Activated CD8-positive, alpha-beta memory T cell treated with anti-CD3 and anti-CD28 coated beads, Interleukin-2, amount 10 ng/mL, durations not matched to agents 7 days and 5 days (primary cell): ENCODE measurements at places on chromosomes 16 and 17. TPM values are rescaled to one million over a fixed set of nuclear protein-coding genes. Genes with fewer than 3 reads are reported as not detected.
A peak's percentile ranks its signal among the peaks of the same experiment; 100 is the strongest.

Gene SLC25A19
- total RNA-seq, result 66.4 TPM

Gene ABCC3
- not detected for total RNA-seq

Gene C1QTNF8
- total RNA-seq, result not detected

Gene C16orf54
- 39.7 TPM for total RNA-seq

Gene GRN
- total RNA-seq, result 69.2 TPM

Gene OR4D1
- total RNA-seq, result 0.29 TPM

Gene ATP2A1
- 3.4 TPM for total RNA-seq

Gene MT1E
- total RNA-seq, result 54.1 TPM

Gene AATK
- 0.26 TPM for total RNA-seq

Gene TMIGD1
- not detected for total RNA-seq

- H3K36me3 ChIP-seq, result no peaks in the 10 kb centered on the region
- no peak overlapping the region for H3K4me3 ChIP-seq
- no peak for DNase-seq
- H3K27me3 ChIP-seq, result no peaks in the 10 kb centered on the region
- peaks cover 72% of the 10 kb centered on the region for H3K4me1 ChIP-seq
Observed at GRCh38 chr17:27539152-27539551, 82.9 kb downstream of the KSR1 start.

GRCh38 chr17:37103231-37103630, 154.5 kb downstream of the AATF start:
- H3K4me3 ChIP-seq, result no peak overlapping the region
- no peak overlapping the region for H3K27ac ChIP-seq
- peaks cover 4% of the 10 kb centered on the region for H3K36me3 ChIP-seq
- no peaks in the 10 kb centered on the region for H3K27me3 ChIP-seq
- DNase-seq, result no peak
- no peaks in the 10 kb centered on the region for H3K4me1 ChIP-seq

DNA sequence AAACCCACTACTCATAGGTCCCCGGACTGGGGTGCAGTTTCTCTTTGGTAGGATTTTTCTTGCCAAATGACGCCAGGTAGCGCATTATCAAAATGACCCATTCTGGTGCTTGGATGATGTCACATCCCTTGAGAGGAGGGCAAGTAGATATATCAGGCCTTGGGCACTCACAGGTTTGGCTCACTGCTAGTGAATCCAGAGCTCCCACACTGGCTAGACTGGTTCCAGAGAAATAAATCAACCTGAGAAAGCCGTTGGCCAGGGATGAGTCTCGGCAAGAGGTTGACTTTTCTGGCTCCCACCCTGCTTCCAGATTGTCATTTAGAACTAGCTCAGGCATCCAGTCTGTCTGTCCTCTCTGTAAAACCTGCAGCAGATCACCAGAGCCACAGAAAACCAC, 188.4 kb upstream of the MAF start:
- H3K4me1 ChIP-seq, result no peaks in the 10 kb centered on the region
- peaks cover 11% of the 10 kb centered on the region for H3K27me3 ChIP-seq
- DNase-seq, result no peak
- no peak overlapping the region for H3K4me3 ChIP-seq
- no peak overlapping the region for H3K27ac ChIP-seq

DNA sequence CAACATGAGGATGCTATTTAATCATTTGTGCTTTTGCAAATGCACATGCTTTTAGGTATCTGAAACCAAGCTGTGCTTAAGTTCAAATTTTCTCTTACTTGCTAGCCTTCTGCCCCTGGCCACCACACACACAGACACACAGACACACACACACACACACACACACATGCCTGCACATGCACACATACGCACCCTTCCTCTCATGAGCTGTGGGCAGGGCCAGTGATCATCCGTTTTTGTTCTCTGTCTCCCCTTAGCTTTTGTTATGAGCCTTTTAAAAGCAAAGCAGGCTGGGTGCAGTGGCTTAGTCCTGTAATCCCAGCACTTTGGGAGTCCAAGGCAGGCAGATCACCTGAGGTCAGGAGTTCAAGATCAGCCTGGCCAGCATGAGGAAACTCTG, 34.2 kb downstream of the CD300LF start:
- no peak for DNase-seq
- no peaks in the 10 kb centered on the region for H3K36me3 ChIP-seq
- peaks cover 59% of the 10 kb centered on the region for H3K27me3 ChIP-seq
- H3K4me3 ChIP-seq, result no peak overlapping the region
- peaks cover 8% of the 10 kb centered on the region for H3K4me1 ChIP-seq

DNA sequence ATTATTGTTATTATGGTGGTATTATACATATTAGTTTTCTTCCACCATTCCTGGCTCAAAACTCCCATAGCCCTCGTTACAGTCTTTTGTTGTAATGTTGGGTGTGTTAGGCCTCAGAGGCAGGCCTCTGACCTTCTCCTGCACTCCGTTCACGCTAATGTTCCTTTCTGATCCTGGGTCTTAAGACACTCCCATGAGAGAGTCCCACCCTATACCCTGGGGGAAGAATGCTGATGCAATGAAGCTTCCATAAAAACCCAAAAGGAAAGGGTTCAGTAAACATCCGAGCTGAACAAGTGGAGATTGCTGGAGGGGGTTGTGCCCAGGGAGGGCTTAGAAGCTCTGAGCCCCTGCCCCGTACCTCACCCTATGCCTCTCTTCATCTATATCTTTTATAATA, 141.3 kb upstream of the NETO2 start:
- no peak overlapping the region for H3K27ac ChIP-seq
- H3K27me3 ChIP-seq, result no peaks in the 10 kb centered on the region
- no peaks in the 10 kb centered on the region for H3K4me1 ChIP-seq
- H3K4me3 ChIP-seq, result no peak overlapping the region
- peaks cover 8% of the 10 kb centered on the region for H3K36me3 ChIP-seq
- no peak for DNase-seq

- DNase-seq, result no peak
- H3K27ac ChIP-seq, result no peak overlapping the region
- H3K4me1 ChIP-seq, result peaks cover 13% of the 10 kb centered on the region
- no peak overlapping the region for H3K4me3 ChIP-seq
- no peaks in the 10 kb centered on the region for H3K36me3 ChIP-seq
Observed at GRCh38 chr16:86090461-86091170, 191.7 kb downstream of the IRF8 start.

- peak overlapping the region; percentile 97 for H3K27ac ChIP-seq
- H3K4me3 ChIP-seq, result peak overlapping the region; percentile 90
- no peak for DNase-seq
- H3K27me3 ChIP-seq, result no peaks in the 10 kb centered on the region
- peaks cover 36% of the 10 kb centered on the region for H3K36me3 ChIP-seq
Observed at GRCh38 chr16:75621170-75621477, 2.0 kb downstream of the ADAT1 start.

DNA sequence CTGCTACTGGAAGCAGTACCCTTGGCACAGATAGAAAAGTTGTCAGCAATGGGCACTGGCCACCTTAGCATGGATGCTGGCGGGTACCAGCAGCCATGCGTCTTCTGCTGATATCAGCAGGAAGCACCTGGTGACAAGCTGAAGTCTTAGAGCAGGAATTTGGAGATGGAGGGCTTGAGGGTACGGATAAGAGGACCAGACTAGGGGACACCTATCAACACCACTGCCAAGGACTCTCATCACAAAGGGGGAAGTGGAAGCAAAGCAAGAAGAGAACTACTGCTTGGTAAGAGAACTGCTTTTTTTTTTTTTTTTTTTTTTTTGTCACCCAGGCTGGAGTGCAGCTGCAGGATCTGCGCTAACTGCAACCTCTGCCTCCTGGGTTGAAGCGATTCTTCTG, 35.4 kb upstream of the LYRM9 start:
- no peak overlapping the region for H3K4me3 ChIP-seq
- H3K4me1 ChIP-seq, result no peaks in the 10 kb centered on the region
- no peak for DNase-seq
- H3K27me3 ChIP-seq, result peaks cover 13% of the 10 kb centered on the region
- H3K36me3 ChIP-seq, result no peaks in the 10 kb centered on the region

GRCh38 chr17:63596856-63597586, 3.7 kb upstream of the TACO1 start:
- DNase-seq, result no peak
- H3K27me3 ChIP-seq, result no peaks in the 10 kb centered on the region

DNA sequence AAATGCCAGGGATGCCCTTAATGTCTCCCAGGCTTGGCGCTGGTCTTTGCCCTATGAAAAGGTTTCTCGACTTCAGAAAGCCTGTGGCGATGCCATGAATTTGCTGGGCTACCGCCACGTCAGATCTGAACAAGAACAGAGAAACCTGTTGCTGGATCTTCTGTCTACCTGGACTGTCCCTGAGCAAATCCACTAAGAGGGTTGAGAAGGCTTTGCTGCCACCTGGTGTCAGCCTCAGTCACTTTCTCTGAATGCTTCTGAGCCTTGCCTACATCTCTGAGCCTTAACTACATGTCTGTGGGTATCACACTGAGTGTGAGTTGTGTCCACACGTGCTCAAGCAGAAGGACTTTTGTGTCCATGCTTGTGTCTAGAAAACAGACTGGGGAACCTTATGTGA, 11.4 kb downstream of the CHST4 start:
- peaks cover 2% of the 10 kb centered on the region for H3K4me1 ChIP-seq
- peaks cover 4% of the 10 kb centered on the region for H3K27me3 ChIP-seq
- no peaks in the 10 kb centered on the region for H3K36me3 ChIP-seq

DNA sequence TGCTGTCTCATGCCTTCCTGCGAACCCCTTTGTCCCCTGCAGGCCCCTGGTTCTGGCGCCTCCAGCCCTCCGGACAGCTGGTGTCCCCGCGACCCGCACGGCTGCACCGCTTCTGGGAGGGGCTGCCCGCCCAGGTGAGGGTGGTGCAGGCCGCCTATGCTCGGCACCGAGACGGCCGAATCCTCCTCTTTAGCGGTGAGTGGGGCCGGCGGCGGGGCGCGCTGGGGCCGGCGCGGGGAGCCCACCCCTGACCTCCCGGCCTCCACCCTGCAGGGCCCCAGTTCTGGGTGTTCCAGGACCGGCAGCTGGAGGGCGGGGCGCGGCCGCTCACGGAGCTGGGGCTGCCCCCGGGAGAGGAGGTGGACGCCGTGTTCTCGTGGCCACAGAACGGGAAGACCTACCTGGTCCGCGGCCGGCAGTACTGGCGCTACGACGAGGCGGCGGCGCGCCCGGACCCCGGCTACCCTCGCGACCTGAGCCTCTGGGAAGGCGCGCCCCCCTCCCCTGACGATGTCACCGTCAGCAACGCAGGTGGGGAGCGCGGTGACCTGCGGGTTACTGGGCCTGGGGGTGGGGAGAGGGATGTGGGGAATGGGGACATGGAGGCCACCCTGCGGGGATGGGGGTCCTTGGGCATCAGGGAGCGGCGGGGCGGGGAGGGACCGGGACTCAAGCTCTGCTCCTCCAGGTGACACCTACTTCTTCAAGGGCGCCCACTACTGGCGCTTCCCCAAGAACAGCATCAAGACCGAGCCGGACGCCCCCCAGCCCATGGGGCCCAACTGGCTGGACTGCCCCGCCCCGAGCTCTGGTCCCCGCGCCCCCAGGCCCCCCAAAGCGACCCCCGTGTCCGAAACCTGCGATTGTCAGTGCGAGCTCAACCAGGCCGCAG, 7.1 kb upstream of the IL32 start:
- H3K27me3 ChIP-seq, result no peaks in the 10 kb centered on the region
- peaks cover 71% of the 10 kb centered on the region for H3K4me1 ChIP-seq
- DNase-seq, result peak; percentile 84
- peaks cover 55% of the 10 kb centered on the region for H3K36me3 ChIP-seq

GRCh38 chr17:2094891-2095535, 40.1 kb downstream of the HIC1 start:
- no peak for DNase-seq
- no peak overlapping the region for H3K27ac ChIP-seq
- H3K4me3 ChIP-seq, result no peak overlapping the region

- H3K27ac ChIP-seq, result no peak within 1 kb of the TSS
- H3K4me1 ChIP-seq, result peaks cover 26% of the 10 kb centered on the region
- H3K27me3 ChIP-seq, result no peaks in the 10 kb centered on the region
- H3K36me3 ChIP-seq, result peaks cover 39% of the 10 kb centered on the region
- no peak within 1 kb of the TSS for H3K4me3 ChIP-seq
Observed at GRCh38 chr16:67199011-67199807, at the start of gene ELMO3. Gene ELMO3 (plus strand): TSS chr16:67199131. CDS start chr16:67199327, 196 bp downstream.

GRCh38 chr16:8113843-8114242, 476.5 kb downstream of the TMEM114 start:
- DNase-seq, result no peak
- H3K4me1 ChIP-seq, result no peaks in the 10 kb centered on the region
- no peak overlapping the region for H3K27ac ChIP-seq
- no peaks in the 10 kb centered on the region for H3K27me3 ChIP-seq

DNA sequence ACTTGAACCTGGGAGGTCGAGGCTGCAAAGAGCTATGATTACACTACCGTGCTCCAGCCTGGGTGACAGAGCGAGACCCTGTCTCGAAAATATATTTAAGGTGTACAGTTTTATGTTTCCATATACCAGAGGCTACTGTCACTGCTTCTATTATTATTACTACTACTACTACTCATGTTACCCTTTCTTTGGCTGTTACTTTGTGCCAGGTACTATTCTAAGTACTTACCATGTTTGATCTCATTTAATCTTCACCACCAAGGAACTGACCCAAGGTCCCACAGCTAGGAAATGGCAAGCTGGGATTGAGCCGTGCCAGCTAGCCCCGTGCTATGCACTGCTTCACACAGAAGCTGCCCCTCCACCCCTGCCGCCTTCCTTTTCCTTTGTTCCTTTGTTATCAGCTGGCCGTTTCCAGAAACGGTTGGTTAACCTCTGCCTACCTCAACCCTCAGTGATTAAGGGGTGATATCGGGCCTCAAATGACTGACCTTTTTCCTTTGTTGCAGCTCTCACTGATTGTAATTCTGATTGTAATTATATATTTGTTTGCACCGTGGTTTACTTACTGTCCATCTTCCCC, 78.4 kb downstream of the ABCC1 start:
- no peaks in the 10 kb centered on the region for H3K27me3 ChIP-seq
- H3K27ac ChIP-seq, result no peak overlapping the region

GRCh38 chr17:82745524-82745923, 6.3 kb upstream of the TBCD start:
- no peak overlapping the region for H3K27ac ChIP-seq
- no peaks in the 10 kb centered on the region for H3K27me3 ChIP-seq
- H3K4me1 ChIP-seq, result peaks cover 3% of the 10 kb centered on the region
- peaks cover 13% of the 10 kb centered on the region for H3K36me3 ChIP-seq

- H3K4me3 ChIP-seq, result no peak overlapping the region
- no peaks in the 10 kb centered on the region for H3K4me1 ChIP-seq
- H3K27me3 ChIP-seq, result no peaks in the 10 kb centered on the region
- no peak overlapping the region for H3K27ac ChIP-seq
- no peaks in the 10 kb centered on the region for H3K36me3 ChIP-seq
Observed at GRCh38 chr17:57568340-57568739, 176.8 kb downstream of the CCDC182 start.

DNA sequence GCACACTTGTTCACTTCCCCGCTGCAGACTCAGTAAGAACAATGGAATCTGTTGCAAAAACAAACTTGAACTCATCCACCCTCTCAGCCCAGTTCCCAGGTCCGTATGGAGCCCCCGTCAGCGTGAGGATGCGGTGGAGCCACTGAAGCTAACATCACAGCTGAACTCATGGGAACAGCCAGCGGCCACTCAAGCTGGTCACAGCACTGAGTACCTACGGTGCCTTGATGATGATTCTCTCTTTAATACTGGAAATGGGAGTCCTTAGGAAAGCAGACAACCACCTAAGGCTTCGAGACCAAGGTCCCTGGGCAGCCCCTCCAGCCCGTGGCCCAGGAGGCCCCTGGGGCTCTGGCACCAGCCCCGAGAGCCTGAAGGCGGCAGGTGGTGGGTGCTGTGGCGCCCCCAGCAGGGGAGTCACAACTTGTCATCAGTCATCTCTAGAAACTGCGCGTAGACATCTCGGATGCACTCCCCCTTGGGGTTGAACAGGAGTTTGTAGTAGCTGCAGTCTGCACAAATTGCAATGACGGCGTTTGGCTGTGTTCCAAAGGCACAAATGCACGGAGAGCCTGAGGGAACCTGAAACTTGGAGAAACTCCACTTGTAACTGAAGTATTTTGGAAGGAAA, 31.0 kb upstream of the RHOT1 start:
- H3K4me3 ChIP-seq, result no peak overlapping the region
- no peaks in the 10 kb centered on the region for H3K36me3 ChIP-seq
- no peak overlapping the region for H3K27ac ChIP-seq
- peaks cover 26% of the 10 kb centered on the region for H3K4me1 ChIP-seq
- peak; percentile 72 for DNase-seq
- peaks cover 2% of the 10 kb centered on the region for H3K27me3 ChIP-seq
